ENCODE measurements at places on chromosomes 7 and 10. TPM values are rescaled to one million over a fixed set of nuclear protein-coding genes. Genes with fewer than 3 reads are reported as not detected.

C10orf143 gene
- total RNA-seq, result 3.5 TPM

CCDC3 gene
- not detected for total RNA-seq

NPTX2 gene
- not detected for total RNA-seq

MRPS16 gene
- total RNA-seq, result 140 TPM

BAIAP2L1 gene
- total RNA-seq, result 5.6 TPM

NME8 gene
- not detected for total RNA-seq

FOXI2 gene
- total RNA-seq, result not detected

DNA sequence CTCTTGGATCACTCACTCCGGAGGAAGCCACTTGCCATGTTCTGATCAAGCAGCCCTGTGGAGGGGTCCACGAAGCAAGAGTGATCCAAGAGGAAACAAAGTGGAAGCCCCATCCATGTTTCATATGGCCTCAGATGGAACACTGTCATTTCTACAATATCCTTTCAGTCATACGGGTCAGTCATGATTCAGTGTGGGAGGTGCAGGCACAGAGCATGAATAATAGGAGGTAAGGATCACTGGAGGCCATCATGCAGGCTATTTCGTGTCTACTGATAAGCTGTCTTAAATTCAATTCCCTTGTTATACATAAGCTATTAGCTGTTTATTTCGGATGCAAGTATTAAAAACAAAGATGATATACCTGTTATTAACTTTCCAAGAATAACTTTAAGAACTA is 36.8 kb downstream of the VPS41 start:
- H3K27me3 ChIP-seq, result no peaks in the 10 kb centered on the region
- H3K36me3 ChIP-seq, result peaks cover 6% of the 10 kb centered on the region
- H3K27ac ChIP-seq, result no peak overlapping the region

- DNase-seq, result peak; percentile 63
- peak overlapping the region; percentile 61 for H3K4me3 ChIP-seq
- peaks cover 1% of the 10 kb centered on the region for H3K36me3 ChIP-seq
- H3K27me3 ChIP-seq, result no peaks in the 10 kb centered on the region
Measured at GRCh38 chr7:148915211-148915610, 31.1 kb upstream of the EZH2 start.

DNA sequence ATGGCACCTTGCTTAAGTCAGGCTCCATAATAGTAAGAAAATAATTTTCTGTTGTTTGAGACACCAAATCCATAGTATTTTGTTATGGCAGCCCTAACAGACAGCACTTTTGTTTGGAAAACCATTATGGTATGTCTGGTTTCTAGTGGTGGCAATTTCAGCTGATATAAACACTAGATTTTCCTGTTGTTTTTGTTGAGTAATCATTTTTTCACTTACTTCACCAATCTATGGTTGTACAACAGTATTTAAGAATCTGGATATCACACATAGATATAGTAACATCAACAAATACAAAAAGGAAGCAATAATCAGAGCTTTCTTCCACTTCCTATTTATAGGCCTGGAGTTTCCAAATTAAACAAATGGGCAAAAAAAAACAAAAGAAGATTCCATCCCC is 725.8 kb upstream of the POM121L12 start:
- no peak overlapping the region for H3K4me3 ChIP-seq
- no peaks in the 10 kb centered on the region for H3K4me1 ChIP-seq
- no peaks in the 10 kb centered on the region for H3K27me3 ChIP-seq
- no peaks in the 10 kb centered on the region for H3K36me3 ChIP-seq

DNA sequence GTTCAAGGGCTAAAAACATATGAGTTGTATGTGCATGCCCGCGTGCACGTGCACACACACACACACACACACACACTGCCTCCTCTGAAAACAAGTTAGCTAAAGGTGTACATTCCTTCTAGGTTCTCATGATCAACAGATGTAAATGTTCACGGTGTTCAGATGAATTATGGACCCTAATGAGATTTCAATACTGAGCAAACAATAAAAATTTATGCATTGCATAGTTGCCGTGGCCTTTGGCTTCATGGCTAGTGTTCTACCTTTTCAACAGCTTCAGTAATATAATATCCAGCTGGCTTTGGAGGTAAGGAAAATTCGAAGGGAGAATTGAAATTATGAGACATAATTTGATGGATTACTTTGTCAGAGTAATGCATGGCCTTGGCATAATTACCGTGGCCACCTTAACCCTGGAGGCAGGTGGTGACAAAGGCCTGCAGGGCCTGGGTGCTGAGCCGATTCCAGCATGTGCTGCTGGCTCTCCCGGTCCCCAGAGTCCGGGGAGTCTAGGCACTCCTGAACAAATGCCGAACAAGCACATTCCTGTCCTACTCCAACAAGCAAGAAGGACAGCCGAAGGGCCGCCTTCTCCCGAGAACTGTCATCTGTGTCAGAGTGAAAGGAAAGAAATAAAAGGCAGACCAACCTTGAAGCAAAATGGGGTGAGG is 166.6 kb upstream of the TCF7L2 start:
- no peaks in the 10 kb centered on the region for H3K4me1 ChIP-seq
- H3K27me3 ChIP-seq, result no peaks in the 10 kb centered on the region
- DNase-seq, result no peak
- H3K4me3 ChIP-seq, result no peak overlapping the region

DNA sequence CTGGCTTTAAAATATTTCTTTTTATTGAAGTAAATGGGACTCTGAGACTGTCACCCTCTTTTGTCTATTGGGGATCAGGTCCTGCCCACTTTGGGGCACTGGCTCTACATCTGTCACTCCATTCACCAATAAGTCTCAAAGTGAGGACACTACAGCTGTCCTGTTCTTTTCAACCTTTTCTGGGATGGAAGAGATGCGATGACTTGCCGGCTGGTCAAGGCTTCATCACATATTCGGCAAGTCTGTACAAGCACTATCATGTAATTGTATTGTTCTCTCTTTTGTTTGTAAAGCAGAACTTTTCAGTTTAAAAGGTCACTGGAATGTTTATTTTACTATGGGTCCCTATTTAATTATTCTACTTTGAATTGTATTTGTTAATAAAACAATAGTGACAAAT is 17.7 kb upstream of the SP8 start:
- no peak for DNase-seq
- no peak overlapping the region for H3K27ac ChIP-seq
- H3K4me1 ChIP-seq, result no peaks in the 10 kb centered on the region

GRCh38 chr7:77802557-77803405 is 4.2 kb downstream of the PHTF2 start:
- no peak for DNase-seq
- H3K36me3 ChIP-seq, result peaks cover 18% of the 10 kb centered on the region
- H3K4me3 ChIP-seq, result no peak overlapping the region
- H3K27ac ChIP-seq, result no peak overlapping the region
- no peaks in the 10 kb centered on the region for H3K27me3 ChIP-seq
- H3K4me1 ChIP-seq, result peaks cover 60% of the 10 kb centered on the region

DNA sequence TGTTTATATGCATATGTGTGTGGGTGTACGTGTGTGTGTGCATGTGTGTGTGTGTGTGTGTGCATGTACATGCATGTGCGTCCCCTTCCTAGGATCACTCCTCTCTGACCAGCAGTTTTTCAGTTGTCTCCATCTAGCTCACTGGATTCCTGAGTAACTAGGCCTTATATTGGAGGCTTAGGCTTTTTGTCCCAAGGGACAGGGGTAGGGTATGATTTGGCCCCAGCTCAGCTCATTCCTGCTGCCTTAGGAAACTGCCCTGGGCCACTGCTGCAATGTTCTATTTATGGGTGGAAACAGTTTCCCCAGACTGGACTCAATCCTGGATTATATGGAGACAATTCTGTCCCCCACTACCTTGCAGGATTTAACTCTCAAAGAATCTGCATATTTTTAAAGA is 68.8 kb upstream of the SDK1 start:
- H3K27ac ChIP-seq, result no peak overlapping the region
- no peak for DNase-seq
- peaks cover 17% of the 10 kb centered on the region for H3K4me1 ChIP-seq
- no peak overlapping the region for H3K4me3 ChIP-seq

DNA sequence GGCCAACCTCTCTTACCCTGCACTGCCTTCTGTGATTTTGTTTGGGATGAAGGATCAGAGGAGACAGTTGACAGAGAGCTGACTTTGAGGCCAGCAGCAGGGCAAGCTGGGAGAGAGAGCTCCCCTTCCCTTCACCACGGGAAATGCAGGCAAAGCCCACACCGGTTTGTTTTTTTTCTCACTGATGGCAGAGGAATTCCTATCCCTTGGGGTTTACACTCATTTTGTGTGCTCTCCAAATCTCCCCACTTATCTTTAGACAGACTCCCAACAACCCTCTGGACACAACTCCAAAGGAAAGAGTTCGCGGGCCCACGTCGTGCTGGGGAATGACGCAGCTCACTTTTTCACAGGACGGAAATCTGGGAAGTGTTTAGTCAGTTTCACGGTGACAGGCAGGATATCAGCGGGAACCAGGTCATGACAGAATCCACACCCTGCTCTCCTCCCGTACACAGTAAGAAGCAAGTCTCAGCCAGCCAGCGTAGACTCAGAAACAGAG is 68.3 kb upstream of the FAM171A1 start:
- no peak overlapping the region for H3K27ac ChIP-seq
- H3K4me1 ChIP-seq, result peaks cover 5% of the 10 kb centered on the region
- peaks cover 18% of the 10 kb centered on the region for H3K27me3 ChIP-seq
- DNase-seq, result no peak
- no peak overlapping the region for H3K4me3 ChIP-seq
- no peaks in the 10 kb centered on the region for H3K36me3 ChIP-seq

GRCh38 chr10:122346326-122346950 is 28.1 kb upstream of the PLEKHA1 start:
- no peak for DNase-seq
- H3K36me3 ChIP-seq, result no peaks in the 10 kb centered on the region
- H3K4me1 ChIP-seq, result peaks cover 10% of the 10 kb centered on the region
- no peaks in the 10 kb centered on the region for H3K27me3 ChIP-seq

DNA sequence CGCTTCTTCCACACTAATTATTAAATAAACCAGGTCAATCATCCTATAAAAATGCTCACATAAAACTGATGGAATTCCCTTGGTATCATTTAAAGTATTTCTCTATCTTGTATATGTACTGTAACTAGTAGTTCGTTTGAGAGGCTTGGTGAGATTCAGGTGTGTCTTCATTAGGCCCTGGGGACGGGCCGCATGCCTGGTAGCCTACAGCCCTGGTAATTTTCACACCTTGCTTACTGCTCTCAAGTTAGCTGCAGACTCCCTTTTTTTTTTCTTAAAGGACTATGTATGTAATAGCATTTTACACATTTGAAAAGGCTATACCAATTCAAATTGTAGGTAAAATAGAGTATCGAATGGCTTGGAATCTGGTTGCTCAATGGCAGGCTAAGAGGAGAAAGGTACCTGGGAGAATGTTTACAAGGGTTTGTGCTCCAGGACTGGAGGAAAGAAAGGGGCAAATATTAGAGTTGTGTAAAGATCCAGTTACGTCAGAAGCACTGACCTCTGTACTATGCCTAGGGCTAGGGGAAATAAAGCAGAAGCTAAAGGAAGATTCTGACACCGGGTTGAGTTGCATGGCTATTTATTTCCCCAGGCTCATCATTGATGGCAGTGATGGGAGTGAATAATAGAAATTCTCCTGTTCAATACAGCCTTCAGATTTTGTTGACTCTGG is 58.8 kb upstream of the PNLIP start:
- H3K27me3 ChIP-seq, result peaks cover 2% of the 10 kb centered on the region
- H3K36me3 ChIP-seq, result no peaks in the 10 kb centered on the region
- H3K4me1 ChIP-seq, result no peaks in the 10 kb centered on the region
- H3K4me3 ChIP-seq, result no peak overlapping the region

GRCh38 chr10:2979306-2979705 is 88.0 kb upstream of the PFKP start:
- peaks cover 3% of the 10 kb centered on the region for H3K27me3 ChIP-seq
- DNase-seq, result no peak
- no peaks in the 10 kb centered on the region for H3K36me3 ChIP-seq
- H3K4me1 ChIP-seq, result no peaks in the 10 kb centered on the region
- no peak overlapping the region for H3K27ac ChIP-seq

- no peak overlapping the region for H3K27ac ChIP-seq
- peaks cover 30% of the 10 kb centered on the region for H3K27me3 ChIP-seq
- H3K36me3 ChIP-seq, result no peaks in the 10 kb centered on the region
- H3K4me3 ChIP-seq, result no peak overlapping the region
- no peak for DNase-seq
Measured at GRCh38 chr7:137836113-137836509, 10.7 kb downstream of the DGKI start.

- H3K27me3 ChIP-seq, result no peaks in the 10 kb centered on the region
- peaks cover 22% of the 10 kb centered on the region for H3K36me3 ChIP-seq
- H3K27ac ChIP-seq, result no peak overlapping the region
- no peak overlapping the region for H3K4me3 ChIP-seq
Measured at GRCh38 chr7:24842449-24843241, 85.4 kb upstream of the GSDME start.

- no peak overlapping the region for H3K4me3 ChIP-seq
- peaks cover 23% of the 10 kb centered on the region for H3K36me3 ChIP-seq
- no peaks in the 10 kb centered on the region for H3K27me3 ChIP-seq
- DNase-seq, result no peak
- H3K27ac ChIP-seq, result no peak overlapping the region
- peaks cover 21% of the 10 kb centered on the region for H3K4me1 ChIP-seq
Measured at GRCh38 chr10:62099299-62099698, 169.3 kb downstream of the RTKN2 start.

DNA sequence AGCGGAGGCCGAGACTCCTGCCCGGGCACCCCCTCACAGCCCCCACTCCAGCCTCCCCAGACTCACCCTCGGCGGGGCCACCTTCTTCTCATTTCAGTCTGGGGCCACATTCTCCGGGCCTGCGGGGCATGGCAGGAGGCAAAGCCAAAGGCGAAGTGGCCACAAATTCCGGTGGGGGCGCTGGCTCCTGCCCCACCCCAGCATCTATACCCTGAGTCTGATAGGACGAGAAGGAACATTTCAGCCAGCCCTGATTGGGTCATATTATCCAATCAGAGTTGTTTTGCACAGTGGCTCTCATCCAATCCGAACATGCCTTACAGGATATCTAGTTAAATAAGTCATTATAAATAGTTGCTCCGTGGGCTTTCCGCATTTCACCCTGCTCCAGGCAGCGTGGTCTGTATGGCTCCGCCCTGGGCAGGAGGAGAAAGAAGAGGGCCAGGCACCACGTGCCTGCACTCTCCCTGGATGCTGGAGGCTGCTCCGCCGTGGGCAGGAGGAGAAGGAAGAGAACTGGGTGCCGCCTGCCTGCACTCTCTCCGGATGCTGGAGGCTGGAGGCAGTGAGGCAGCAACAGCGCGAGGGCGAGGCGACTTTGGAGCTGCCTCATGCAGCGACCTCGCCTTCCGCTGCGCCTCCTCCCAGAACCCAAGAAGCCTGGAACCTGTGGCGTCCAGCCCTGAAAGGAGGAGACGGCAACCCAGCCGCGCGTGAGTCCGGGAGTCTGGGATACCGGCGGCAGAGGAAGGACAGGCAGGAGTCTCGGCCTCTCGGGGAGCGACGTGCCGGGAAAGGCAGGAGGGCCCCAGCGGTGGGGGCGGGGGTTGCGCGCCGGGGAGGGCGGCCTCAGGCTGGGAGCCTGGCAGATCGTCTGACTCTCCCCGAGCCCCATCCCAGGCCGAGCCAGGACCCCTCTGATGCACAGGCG is 162.9 kb downstream of the ZNF33B start:
- DNase-seq, result no peak
- peaks cover 45% of the 10 kb centered on the region for H3K27me3 ChIP-seq
- no peak overlapping the region for H3K27ac ChIP-seq
- H3K36me3 ChIP-seq, result no peaks in the 10 kb centered on the region

Measured in activated naive CD4-positive, alpha-beta T cell treated with anti-CD3 and anti-CD28 coated beads for 36 hours (primary cell).